NK-92 treated with Interleukin-12 subunit alpha and Interleukin-12 subunit beta, amount 100 ng/mL, for 24 hours (cell line): ENCODE measurements at places on chromosomes 13 and 19.

GRCh38 chr19:54325194-54325621 lies 12.2 kb upstream of the LILRA5 start:
- DNase-seq = no peak

DNA sequence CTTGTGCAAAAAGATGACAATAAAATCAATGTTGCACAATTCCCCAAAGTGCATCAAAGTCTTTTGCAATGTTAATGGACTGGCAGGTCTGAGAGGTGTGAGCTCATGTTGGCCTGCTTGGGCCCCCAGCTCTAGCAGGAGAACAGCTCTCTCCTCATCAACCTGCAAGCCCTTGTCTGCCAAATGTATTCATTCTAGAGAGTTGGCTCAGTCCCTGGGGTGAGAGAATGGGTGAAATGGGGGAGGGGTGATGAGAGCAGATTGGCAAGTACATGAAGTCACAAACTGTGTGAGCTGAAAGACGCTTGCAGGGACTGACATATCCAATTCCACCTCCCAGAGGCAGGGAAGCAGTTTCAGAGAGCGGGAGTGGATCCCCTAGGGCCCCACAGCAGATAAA lies 465.1 kb upstream of the ZNF507 start:
- DNase-seq = no peak

DNA sequence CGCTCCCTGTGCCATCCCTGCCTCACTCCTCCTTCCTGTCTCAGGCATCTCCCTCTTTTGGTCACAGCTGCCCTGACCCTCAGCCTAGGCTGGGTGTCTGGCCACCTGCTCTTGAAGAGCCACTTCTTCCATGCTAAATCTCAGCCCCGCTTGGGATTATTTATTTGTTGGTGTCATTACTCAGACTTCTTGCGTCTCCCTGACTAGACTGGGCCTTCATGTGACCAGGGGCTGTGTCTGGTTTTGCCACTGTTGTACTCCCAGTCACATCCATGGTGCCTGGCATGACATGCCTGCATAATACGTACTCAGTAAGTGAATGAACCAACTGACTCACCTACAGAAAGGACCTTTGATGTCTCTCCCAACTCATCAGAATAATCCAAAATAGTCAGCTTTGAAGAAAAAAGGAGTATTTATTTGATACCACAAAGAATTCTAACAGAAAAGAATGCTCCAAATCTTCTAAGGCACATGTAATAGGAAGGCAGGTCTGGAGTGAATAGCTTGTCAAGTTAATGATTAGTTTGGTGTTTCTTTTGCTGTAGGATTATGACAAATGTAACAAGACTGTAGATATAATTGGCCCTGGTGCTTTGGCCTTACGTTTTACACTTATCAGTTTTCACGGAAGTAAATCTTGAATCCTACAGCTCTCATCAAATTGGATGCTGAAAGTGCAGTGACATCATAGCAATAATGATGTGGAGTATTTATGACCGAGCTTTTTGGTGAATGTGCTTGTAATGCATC lies 84.0 kb downstream of the ALOX5AP start:
- no peak for DNase-seq

GRCh38 chr13:107730813-107731212 lies 484.5 kb downstream of the LIG4 start:
- DNase-seq = no peak

DNA sequence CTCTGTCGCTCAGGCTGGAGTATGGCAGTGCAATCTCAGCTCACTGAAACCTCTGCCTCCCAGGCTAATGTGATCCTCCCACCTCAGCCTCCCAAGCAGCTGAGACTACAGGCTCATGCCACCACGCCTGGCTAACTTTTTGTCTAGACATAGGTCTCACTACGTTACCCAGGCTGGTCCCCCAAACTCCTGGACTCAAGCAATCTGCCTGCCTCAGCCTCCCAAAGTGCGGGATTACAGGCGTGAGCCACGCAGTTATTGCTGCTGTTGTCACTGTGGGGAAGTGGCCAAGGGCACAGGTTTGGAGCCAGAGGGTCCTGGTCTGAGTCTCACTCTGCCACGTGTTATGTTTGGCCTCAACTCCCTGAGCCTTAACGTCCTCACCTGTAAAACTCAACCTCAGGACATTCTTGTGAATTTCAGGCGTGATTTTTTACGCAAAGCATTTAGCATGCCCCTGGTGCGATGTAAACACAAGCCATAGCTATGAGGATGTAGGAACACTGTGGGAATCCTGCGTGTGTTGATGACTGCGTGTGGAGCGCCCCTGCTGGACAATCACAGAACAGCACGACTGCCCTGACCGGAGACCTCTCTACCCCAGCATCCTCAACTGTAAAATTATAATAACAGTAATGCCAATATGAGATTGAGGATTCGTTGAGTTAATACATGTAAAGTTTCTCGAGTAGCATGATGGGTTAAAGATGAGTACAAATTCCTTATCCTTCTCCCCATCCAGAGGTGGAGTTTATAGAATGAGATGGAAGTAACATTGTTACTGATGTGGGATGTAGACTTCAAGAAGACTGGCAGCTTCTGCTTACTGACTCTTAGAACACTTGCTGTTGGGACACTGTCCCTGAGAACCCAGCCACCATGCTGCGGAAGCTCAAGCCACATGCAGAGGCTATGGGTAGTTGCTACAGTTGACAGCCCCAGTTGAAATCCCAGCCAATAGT lies 41.8 kb upstream of the PNMA8B start:
- peak; percentile 13 for DNase-seq

- no peak for DNase-seq
Observed at GRCh38 chr13:43127827-43128226, 104.4 kb downstream of the DNAJC15 start.

GRCh38 chr13:44453881-44454280 lies 80.3 kb downstream of the SERP2 start:
- no peak for DNase-seq

DNA sequence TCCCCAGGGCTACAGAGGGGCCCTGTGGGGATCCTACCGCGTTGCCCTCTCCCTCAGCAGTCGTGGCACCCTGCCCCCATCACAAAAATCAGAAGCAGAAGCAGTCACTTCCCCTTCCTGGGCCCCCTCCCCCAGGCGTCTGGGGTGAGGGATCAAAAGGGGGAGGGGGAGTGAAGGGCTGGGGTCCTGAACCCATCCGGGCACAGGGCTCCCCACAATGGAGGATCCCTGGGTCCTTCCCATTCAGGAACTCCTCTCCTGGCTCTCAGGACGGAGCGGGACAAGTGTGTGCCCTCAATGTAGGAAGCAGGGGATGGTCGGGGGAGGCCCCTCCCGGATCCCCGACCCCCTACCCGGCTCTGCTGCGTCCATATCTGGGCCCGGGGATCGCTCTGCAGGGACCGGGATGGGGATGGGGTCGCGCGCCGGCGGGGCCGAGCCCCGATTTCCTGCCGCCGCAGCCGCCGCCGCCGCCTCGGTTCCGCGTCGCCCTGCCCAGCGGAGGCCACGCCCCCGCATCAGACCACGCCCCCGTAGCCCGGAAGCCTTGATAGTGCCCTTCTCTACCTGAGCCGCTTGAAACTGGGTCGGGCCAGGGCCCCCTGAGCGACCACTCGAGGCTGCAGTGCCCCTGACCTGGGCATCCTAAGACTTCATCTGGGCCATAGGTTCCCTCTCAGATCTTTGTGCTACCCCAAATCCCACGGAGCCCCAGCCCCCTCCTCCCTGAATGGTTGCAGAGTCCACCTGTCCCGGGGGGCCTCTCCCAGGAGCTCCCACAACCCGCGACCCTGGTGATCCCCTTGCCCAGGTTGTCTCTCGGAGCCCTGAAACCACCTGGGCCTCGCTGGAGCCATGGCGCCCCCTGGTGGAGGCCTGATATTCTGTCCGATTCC lies at the start of gene GMIP:
Gene GMIP (minus strand): TSS at position 500 of the 896 bp plus-strand sequence. CDS start 128 bp downstream, at position 372.
- DNase-seq = peak; percentile 75

DNA sequence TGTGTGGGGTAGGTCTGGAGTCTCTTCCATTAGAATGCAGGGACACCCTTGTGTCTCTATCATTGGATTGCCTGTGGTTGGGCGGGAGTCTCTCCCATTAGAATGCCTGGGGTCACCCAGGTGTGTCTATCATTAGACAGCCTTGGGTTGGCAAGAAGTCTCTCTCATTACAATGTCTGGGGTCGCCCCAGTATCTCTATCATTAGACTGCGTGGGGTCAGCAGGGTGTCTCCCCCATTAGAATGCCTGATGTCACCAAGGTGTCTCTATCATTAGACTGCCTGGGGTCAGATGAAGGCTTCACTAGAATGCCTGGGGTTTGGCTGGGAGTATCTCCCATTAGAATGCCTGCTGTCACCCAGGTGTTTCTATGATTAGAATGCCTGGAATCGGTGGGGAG lies 1539.0 kb downstream of the UQCRFS1 start:
- DNase-seq = no peak

DNA sequence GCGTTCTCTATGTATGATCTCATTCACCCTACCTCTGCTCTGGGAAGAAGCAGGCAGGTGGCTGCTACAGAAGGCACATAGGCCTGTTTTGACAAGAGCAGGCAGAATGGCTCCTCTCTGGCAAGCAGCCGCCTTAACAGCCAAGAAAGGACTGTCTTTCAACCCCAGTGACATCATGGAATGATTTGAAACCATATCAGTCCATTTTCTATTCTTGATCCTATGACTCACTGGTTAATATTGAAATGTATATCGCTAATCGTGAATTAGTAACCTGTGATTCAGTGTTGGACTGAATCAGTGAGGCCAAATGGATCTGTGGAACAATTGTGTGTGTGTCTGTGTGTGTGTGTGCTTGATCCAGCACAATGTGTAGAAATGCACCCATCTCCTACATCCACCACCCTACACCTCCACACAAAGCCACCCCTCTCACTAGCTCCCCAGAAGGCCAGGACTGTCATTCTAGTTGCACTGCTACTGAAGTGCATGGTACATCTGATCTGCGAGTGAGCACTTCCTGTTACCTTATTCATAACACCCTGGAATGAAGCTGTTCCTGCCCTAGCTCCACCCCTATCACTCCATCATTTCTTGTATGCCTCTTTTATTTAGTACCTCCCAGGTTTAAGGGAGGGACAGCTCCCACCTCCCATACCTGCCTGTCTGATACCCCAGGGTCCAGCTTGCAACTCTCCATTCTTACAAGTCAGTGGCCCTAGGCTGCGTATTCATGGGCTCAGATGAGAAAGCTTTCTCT lies 460.0 kb downstream of the FOXO1 start:
- no peak for DNase-seq

DNA sequence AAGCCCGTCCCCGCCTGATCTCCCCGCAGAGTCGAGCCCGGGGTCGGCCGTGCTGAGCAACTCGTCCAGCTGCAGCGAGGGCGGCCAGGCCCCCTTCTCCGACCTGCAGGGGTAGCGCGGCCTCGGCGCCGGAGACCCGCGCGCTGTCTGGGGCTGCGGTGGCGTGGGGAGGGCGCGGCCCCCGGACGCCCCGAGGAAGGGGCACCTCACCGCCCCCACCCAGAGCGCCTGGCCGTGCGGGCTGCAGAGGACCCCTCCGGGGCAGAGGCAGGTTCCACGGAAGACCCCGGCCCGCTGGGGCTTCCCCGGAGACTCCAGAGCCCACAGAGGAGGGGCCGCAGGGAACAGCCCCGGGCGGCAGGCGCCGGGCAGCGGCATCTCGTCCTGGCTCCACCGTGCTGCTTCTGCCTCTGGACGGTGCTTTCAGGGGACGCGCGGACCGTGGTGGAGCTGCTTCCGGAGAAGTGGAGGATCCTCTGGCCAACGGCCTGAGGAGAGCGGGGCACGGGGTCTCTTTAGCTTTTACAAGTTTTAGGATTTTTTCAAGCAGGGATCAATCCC lies 8.8 kb upstream of the F7 start:
- no peak for DNase-seq

GRCh38 chr13:99266827-99267226 lies 8.6 kb upstream of the GPR18 start:
- no peak for DNase-seq

- DNase-seq = no peak
Observed at GRCh38 chr19:46492841-46493235, 2.8 kb downstream of the PNMA8B start.

DNA sequence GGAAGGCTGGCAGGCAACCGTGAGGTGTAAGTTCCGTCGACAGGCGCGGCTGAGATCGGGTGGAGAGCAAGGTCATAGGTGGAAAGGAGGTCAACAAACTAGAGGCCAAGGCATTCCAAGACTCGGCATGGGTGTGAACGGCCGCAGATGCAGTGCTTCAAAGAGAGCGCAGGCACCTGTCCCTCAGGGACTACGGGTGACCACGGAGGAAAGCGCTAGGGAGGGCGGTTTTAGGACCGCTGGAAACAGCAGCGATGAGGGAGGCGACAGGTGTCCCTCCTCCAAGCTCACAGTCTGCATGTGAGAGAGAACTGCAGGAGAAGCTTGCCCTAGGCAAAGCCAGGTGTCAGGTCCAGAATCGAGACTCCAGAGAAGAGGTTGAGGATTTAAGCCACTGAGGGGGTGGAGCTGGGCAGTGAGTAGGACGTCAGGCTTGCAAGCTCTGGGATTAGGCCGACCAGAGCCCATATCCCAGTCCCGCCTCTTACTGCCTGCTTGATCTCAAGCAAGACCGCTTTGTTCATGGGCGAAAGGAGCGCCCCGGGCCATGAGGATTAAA lies 1.6 kb upstream of the MLNR start:
- DNase-seq = no peak

GRCh38 chr19:7106711-7107657 lies 37.5 kb downstream of the ZNF557 start:
- DNase-seq = no peak

DNA sequence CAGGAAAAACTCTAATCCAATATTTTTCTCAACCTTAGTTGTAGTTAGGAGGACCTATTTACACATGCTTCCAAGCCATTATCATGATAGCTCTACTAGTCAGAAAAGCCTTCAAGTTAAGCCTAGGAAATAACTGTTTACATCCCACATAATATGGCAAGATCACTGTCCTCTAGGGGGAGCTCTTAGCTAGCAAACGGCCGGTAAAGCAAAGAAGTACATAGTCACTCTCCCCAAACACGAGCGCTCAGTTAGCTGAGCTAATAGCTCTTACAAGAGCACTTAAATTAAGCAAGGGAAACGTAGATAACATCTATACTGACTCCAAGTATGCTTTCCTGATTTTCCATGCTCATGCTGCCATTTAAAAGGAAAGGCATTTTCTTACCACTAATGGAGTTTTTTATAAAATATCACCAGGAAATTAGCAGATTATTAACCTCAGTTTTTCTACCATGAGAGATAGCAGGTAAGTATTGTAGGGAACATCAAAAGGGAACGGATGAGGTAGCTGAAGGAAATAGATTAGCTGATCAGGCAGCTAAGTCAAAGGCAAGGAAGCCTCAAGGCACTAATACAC lies 100.6 kb upstream of the PABPC3 start:
- peak; percentile 43 for DNase-seq

- no peak for DNase-seq
Observed at GRCh38 chr13:95793018-95793555, 116.1 kb downstream of the DNAJC3 start.
